NCI-H2171 (cell line): ENCODE measurements at places on chromosomes 16 and 17.

DNA sequence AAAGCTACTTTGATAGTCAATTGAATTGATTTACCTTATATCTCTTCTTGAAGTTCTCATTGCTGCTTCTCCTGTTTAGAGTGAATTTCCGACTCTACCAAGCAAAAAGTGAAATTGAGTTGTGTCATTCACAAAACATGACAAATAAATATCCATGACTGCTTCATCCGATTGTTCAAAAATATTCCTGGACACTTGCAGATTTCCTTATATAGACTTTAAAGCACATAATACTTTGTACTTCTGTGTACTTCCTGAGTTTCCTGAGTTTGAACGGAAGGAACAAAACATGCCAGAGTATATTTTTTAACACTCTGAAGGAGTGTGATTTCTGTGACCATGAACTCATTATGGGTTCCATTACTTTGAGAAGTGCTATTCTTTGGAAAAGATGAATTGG is 20.5 kb upstream of the VAT1L start:
- DNase-seq, result no peak

DNA sequence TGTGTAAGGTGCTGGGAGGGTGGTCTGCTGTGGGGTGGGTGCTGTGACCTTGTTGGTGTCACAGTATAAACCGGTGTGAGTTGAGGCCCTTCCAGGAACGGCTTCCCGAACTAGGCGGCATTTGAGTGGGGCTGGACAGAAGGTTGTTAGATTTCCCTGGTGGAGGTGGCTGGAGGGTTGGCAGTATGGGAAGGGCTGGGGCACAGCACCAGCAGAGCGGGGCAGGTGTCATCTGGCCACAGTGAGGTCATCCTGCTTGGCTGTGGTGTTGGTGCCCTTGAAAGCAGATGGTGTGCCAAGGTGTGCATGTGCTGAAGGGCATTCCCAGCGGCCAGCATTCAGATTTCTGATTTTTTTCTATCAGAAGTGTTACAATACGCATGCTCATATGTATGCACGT is 28.1 kb downstream of the BANP start:
- DNase-seq, result no peak

DNA sequence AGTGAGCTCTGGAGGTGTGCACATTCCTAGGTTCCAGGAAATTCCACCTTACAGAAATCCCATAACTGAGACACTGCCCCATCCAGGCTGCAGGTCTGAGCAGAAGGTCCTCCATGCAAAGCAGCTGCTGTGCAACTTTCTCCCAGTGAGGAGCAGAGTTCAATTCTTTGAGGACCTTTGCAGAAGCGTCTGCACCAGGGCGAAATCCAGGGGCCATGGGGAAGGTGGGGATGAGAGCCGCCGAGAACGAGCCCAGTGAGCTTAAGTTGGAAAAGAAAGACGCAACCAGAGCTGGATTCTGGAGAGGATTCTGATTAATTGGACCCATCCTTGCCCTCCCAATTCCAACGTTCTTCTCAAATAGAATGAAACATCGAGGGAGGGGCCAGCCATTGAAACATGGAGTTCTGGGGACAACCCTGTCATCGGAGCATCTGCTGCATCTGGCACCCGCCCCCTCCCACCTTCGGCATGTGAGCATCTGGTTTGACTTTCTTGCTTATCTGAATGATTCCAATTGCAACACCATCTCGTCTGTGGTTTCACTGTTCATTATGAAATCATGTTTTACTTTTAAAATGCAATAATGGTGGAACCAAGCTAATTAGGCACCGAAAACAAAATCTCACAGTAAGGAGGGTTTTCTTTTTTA is 190.6 kb upstream of the FOXF1 start:
- no peak for DNase-seq

- DNase-seq, result no peak
Observed at GRCh38 chr17:78332991-78333390, 26.9 kb downstream of the SOCS3 start.

DNA sequence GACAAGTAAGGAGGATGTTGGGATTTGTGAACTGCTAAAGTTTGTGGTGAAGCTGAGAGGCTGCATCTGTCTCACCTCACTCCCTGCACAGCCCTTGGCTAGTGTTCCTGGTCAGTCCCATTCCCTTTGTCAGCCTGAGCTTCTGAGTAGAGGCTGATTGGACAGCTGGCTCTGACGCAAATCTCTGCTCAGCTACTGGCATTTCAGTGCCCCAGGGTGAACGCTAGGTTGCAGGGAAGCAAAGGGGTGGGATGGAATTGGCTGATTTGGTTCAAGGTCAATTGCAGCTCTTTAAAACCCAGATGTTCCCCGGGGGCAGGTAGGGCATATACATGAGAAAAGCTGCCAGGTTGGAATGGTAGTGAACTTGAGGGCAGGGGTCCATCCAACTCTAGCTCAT is 23.1 kb upstream of the CNOT1 start:
- no peak for DNase-seq

GRCh38 chr16:88527186-88527936 is 42.8 kb upstream of the ZC3H18 start:
- no peak for DNase-seq

- DNase-seq, result no peak
Observed at GRCh38 chr16:67277294-67277998, 1.9 kb upstream of the PLEKHG4 start.

GRCh38 chr17:72146371-72146770 is 25.6 kb downstream of the SOX9 start:
- DNase-seq, result no peak

- DNase-seq, result no peak
Observed at GRCh38 chr17:76154936-76155845, 14.1 kb upstream of the FOXJ1 start.

DNA sequence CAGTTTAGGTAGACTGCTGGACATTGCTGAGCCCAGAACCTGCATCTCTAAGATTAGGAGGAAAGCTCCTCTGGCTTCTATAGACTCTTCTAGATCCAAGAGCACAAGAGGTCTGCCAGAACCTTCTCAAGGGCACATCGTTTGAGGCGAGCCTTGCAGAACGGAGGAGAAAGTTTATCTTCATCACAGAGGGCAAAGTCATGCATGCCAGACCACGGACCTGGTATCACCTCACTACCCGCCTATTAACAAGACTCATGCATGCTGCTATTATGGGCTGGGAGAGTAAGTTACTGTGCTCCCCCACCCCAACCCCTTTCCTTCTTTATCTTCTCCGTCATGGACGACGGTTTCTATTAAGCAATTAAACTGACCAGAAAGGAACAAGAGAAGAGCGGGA is 23.3 kb downstream of the MYH11 start:
- no peak for DNase-seq

DNA sequence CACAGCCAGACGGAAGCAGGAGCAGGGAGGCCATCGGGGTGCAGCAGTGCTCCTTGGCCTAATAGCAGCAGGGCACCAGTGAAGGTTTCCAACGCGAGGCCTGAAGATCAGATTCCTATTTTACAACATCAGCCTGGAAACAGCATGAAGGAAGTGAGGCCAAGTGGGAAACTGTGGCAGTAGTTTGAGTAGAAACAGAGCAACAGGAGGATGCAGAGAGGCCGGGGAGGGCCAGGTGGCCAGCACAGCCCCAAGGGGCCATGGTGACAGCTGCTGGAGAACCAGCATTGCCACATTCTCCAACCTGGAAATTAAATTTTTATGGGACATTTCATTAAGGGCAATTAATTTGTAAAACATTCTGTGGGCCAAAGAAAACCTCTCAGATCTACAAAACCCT is 3.4 kb upstream of the ANKRD11 start:
- DNase-seq, result no peak

GRCh38 chr16:72422308-72422897 is 250.4 kb upstream of the PMFBP1 start:
- no peak for DNase-seq

DNA sequence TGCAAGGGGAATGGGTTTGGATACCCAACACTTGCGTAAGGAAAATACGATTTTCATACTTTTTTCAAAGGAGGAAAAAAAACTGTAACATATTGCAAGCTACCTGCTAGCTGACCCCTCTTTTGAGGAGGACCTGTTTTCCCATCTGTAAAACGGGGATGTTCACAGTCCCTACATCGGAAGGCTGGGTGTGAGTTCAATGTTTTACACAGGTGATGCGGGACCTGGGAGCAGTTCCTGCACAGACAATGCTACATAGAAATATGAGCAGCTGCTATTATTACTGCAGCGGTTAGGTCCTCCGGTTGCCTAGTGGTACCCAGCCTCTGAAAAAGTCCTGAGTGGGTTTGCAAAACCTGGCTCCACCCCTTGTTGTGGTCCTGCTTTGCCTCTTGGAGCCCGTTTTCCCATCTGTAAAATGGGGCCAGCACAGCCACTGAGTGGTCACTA is 3.5 kb downstream of the SOCS1 start:
- DNase-seq, result no peak

DNA sequence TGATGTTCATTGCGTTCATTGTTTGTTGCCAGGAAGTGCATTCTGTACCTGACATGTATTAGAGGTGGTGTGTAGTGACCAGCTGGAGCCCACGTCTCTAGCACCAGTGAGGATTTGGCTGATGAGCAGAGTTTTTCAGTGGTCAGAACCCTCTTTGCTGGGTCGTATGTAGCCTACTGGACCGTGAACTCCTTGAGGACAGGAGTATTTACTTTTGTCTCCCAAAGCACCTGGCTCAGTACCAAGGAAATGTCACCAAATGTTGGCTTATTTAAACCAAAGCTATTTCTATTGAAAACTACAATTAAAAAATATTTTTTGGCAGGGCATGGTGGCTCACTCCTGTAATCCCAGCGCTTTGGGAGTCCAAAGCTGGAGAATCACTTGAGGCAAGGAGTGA is 262.7 kb downstream of the SNX29 start:
- no peak for DNase-seq

GRCh38 chr17:57259306-57259705 is 3.0 kb downstream of the MSI2 start:
- DNase-seq, result no peak

- DNase-seq, result no peak
Observed at GRCh38 chr16:67426950-67427349, 4.0 kb upstream of the HSD11B2 start.

DNA sequence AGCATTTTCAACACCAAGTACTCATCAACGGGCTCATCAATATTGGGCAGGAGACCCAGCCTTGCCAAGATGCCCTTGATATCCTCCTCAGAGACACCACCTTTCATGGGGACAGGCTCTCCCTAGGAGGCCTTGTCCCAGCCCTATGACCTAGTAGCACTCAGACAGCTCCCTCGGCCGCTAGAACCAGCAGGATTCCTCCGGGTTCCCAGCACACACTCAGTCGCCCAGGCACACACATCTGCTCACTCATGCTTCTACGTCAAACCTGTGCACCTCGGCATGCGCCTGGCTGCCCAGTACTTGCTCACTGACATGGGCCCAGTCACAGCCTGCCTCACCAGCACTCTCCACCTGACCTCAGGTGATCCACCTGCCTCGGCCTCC is 17.0 kb downstream of the SRCIN1 start:
- peak; percentile 53 for DNase-seq

DNA sequence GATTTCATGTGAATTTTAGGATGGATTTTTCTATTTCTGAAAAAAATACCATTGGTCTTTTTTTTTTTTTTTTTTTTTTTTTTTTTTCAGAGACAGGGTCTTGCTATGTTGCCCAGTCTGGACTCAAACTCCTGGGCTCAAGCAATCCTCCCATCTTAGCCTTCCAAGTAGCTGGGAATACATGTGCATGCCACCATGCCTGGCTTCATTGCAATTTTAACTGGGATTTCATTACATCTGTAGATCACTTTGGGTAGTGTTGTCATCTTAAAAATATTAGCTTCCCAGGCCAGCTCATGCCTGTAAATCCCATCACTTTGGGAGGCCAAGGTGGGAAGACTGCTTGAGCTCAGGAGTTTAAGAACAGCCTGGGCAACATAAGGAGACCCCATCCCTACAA is 54.8 kb downstream of the TOM1L2 start:
- no peak for DNase-seq

GRCh38 chr17:64336760-64337413 is 53.8 kb downstream of the PECAM1 start:
- no peak for DNase-seq

GRCh38 chr17:39834017-39834416 is 30.1 kb downstream of the IKZF3 start:
- no peak for DNase-seq

- DNase-seq, result no peak
Observed at GRCh38 chr17:58615768-58616659, 75.8 kb downstream of the TEX14 start.

DNA sequence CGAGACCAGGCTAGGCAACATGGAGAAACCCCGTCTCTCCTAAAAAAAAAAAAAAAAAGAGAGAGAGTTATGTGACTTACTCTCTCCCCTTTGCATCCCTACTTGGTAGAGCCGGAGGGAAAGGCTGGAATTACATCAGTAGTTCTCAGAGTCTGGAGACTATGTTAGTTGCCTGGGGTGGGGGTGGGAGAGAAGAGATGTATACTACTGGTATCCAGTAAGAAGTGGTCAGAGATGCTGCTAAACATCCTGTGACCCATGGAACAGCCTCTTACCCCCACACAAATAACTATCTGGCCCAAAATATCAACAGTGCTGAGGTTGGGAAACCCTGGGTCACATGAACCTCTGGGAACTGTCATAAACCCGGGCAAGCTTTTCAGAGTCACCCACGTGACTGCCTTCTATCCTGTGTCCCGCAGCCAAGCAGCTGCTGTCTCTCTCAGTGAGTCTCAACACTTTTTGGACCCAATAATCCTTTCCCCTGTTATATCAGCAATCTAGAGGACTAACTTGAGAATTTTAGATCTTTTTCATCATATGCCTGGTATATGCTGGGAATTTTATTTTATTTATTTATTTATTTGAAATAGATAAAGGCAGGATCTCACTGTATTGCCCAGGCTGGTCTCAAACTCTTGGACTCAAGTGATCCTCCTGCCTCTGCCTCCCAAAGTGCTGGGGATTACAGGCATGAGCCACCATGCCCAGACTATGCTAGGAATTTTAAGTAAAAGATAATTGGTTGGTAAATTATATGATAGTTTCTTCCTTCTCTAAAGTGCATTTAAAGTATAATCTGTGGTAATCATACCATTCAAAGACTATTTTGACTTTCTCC is 8.7 kb downstream of the EIF1 start:
- DNase-seq, result no peak

DNA sequence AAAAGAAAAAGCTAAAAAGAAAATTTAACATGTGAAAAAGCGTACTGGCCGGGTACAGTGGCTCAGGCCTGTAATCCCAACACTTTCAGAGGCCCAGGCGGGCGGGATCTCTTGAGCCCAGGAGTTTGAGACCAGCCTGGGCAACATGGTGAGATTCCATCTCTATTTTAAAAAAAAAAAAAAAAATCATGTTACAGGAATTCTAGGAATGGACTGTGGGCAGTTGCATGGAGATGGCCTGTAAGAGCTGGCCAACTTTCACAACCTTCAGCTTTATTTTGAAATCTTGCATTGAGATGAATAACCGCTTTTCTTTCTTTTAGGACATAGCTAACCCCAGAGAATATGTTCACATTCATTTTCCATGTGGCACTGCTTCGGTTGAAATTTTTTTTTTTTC is 8.2 kb upstream of the CIAO3 start:
- no peak for DNase-seq
